Thymus (tissue), 14 donors: ENCODE measurements at places on chromosomes 1 and 21. TPM values are rescaled to one million over a fixed set of nuclear protein-coding genes. Genes with fewer than 3 reads are reported as not detected.

The HSD3B2 gene
- 0.42 TPM for total RNA-seq

The TLCD4 gene
- total RNA-seq: 1.5 TPM

DNA sequence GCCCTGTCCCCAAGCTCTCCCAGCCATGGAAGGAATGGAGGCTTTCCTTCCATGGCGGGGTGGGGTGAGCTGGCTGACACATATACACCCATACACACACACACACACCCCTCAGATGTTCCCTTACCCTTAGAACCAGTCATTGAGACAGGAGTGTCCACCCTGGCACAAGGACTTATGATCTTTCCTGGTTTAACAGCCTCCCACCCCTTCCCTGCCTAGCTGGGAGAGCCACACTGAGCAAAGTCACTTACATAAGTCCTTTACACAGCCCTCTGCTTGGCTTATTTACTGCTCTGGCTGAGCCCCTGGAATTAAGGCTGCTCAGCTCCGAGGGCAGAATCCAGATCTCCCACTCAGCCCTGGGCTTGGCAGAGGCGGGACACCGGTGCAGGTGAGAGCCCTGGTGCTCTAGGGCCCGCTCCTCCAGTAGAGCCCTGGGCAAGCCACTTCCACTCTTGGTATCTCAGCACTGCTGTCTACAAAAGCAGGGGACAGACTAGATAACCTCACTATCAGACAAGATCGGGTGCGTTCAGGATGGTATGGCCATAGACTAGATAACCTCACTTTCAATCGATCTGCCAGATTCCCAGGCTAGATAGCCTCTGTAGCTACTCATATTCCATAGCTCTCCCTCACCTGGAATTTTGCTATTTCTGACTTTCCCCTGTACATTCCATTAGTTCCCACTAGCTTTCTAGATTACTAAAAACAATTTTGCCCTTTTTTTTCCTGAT, 16.7 kb downstream of the SLC6A9 start:
- DNase-seq: no peak

GRCh38 chr1:109889094-109889493, 21.6 kb upstream of the CSF1 start:
- DNase-seq: no peak

DNA sequence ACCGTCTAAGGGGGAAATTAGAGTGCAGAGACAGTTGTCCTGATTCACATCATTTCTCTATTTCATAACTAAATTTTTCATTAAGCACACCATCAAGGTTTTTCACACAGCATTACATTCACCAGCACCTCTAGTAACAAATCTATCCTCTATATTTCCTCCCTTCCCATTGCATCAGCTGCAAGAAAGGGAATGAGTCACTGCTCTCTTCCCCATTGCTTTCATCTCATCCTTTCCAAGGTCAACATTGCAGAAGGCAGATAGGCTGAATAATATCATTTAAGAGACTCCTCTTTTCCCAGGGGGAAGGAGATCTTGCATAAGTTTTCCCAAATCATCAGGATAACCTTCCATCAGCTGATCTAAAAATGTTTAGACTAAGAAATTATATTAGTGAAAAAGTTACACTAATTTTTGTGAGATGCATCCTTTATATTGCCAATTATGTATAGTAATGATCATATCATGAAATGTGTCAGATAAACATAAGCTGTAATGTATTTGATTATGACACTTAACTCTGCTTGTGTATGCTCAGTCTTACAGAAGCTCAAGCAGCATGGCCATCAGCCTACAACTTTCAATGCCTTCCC, 4.3 kb downstream of the INTS7 start:
- DNase-seq: no peak
